Central memory CD8-positive, alpha-beta T cell (primary cell): ENCODE measurements at places on chromosomes 6 and 20.

DNA sequence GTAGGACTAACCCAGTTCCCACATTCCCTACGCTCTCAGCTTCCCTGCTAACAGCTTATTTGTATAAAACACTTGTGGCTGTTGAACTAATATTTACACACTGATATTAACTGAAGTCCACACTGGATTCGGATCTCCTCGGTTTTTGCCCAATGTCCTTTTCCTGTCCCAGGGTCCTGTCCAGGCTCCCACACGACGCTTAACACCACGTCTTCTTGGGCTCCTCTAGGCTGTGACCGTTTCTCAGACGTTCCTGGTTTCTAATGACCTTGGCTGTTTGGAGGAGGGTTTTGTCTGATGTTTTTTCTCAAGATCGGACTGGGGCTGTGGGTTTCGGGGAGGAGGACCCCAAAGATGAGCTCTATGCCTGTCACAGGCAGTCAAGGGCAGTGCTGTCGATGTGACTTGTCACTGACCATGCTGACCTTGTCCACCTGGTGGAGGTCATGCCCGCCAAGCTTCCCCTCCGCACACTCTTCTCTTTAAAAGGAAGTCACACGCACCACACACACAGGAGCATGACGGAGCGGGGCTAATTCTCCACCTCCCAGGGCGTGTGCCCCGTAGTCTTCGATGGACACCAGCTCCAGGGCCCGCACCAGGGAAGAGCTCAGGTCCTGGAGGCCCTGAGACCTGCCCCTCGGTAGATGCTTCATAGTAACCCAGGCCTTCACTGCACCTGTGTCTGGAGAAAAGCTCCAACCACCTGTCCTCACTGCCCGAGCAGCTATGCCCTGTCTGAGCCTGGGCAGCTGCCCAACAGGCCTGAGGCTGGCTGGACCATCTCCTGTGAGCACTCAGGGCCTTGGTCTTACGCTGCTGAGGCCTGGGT lies 72.0 kb downstream of the TTLL2 start:
- H3K4me1 ChIP-seq = no peaks in the 10 kb centered on the region
- H3K4me3 ChIP-seq = no peak overlapping the region
- DNase-seq = no peak
- H3K27ac ChIP-seq = no peak overlapping the region
- H3K27me3 ChIP-seq = peaks cover 27% of the 10 kb centered on the region
- H3K36me3 ChIP-seq = peaks cover 7% of the 10 kb centered on the region

- DNase-seq = no peak
- H3K36me3 ChIP-seq = no peaks in the 10 kb centered on the region
- H3K4me3 ChIP-seq = no peak overlapping the region
- no peaks in the 10 kb centered on the region for H3K27me3 ChIP-seq
Measured at GRCh38 chr6:169895926-169896761, 144.7 kb downstream of the ERMARD start.

DNA sequence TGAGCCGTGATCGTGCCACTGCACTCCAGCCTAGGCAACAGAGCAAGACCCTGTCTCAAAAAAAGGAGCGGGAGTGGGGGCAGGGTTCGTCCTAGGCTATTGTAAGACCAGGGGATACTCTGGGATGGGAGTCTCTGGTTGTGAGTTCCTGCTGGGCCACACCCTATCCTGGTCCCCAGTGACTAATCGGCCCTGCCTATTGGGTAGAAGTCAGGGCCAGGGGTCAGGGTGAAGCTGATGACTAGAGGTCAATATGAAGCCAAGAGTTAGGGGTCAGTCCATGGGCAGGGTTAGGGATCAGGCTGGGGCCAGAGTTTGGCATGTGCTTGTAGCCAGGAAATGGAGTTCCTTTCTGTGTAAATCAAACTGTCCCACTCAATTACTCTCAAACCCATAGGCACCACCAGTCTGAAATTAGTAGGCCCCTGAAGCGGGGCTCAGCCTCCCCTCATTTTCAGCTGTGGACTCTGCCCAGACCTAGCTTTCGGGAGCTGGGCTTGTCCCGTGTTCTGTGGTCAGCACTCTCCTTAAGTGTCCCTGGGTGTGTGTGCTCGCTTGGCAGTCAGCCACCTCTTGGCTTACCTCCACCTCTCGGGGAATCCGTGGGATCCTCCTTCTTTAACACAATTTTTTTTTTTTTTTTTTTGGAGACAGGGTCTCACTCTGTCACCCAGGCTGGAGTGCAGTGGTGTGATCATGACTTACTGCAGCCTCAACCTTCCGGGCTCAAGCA lies 1.8 kb downstream of the HSPA12B start:
- no peak overlapping the region for H3K27ac ChIP-seq
- H3K27me3 ChIP-seq = peaks cover 42% of the 10 kb centered on the region
- H3K4me1 ChIP-seq = no peaks in the 10 kb centered on the region
- no peak overlapping the region for H3K4me3 ChIP-seq

- H3K4me1 ChIP-seq = no peaks in the 10 kb centered on the region
- no peak overlapping the region for H3K4me3 ChIP-seq
- no peaks in the 10 kb centered on the region for H3K27me3 ChIP-seq
- DNase-seq = no peak
Measured at GRCh38 chr6:169778646-169779045, 27.2 kb downstream of the ERMARD start.

DNA sequence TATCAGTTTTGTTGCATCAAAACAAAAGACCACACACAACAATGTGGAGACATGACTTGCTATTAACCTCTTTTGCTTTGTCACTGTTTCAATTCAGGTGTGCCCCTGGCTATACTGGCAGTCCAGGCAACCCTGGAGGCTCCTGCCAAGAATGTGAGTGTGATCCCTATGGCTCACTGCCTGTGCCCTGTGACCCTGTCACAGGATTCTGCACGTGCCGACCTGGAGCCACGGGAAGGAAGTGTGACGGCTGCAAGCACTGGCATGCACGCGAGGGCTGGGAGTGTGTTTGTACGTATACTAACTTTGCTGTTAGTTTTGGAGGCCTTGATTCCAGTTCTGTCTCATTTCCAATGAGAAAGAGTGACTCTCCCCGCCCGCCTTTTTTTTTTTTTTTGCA lies 356.9 kb downstream of the ARHGAP18 start:
- peaks cover 16% of the 10 kb centered on the region for H3K27me3 ChIP-seq
- peaks cover 1% of the 10 kb centered on the region for H3K36me3 ChIP-seq
- H3K27ac ChIP-seq = no peak overlapping the region

DNA sequence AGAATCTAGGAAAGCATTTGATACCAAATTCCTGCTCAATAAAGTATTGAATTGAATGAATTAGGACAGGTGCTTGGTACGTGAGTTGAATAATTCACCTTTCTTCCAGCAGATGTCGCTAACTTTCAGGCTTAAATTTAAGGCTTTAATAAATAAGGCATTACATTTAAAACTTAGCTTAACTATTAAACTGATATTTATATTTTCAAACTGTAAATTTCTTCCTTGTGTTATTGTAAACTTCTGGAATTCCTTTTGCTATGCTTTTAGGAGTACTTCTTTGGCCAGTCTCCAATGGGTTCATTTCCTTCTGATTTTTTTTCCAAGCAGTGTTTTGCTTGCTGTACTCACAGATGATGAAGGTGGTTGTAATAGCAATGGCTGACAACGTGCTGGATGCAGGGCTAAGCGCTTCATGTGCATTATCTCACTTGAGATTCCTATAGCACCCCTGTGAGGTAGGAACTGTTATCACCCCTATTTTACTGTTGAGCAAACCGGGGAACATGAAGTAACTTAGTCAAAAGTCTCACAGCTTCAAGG lies 71.3 kb upstream of the SLC2A12 start:
- no peaks in the 10 kb centered on the region for H3K36me3 ChIP-seq
- H3K4me1 ChIP-seq = no peaks in the 10 kb centered on the region
- H3K27me3 ChIP-seq = peaks cover 9% of the 10 kb centered on the region
- H3K4me3 ChIP-seq = no peak overlapping the region
- no peak overlapping the region for H3K27ac ChIP-seq

DNA sequence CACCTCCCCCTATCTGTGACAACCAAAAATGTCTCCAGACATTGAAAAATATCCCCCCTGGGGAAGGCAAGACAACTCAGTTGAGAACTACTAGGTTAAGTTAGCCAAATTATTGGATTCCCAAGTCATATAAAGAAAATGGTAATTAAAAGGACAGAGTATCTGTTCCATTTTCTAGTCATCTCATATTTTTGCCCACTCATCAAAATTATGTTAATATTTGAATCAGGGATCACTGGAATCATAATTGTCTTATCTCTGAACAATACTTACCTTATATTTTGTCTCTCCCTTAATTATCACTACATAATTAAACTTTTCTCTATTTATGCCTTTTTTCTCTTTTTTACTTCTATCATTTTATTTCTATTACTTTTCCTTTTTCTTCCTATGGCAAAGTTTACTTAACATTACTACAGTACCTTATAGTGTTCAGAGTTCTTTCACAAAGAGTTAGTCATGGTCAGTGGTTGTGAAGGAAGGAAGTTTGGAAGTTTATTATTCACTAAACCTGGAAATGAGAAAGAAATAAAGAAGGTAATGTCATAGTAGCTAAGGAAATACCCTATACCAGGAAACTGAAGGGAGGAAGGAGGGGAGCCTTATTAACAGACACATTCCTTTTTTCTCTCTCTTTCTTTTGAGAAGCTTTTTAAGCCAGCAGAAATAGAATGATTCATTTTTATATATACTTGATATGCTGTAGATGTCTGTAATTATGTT lies 332.9 kb downstream of the COL12A1 start:
- H3K27me3 ChIP-seq = no peaks in the 10 kb centered on the region
- H3K27ac ChIP-seq = no peak overlapping the region
- DNase-seq = no peak
- no peaks in the 10 kb centered on the region for H3K36me3 ChIP-seq
- no peak overlapping the region for H3K4me3 ChIP-seq

- H3K4me3 ChIP-seq = no peak overlapping the region
- no peaks in the 10 kb centered on the region for H3K36me3 ChIP-seq
- DNase-seq = no peak
Measured at GRCh38 chr6:134073161-134073560, 20.7 kb upstream of the SLC2A12 start.

- no peaks in the 10 kb centered on the region for H3K36me3 ChIP-seq
- no peaks in the 10 kb centered on the region for H3K27me3 ChIP-seq
- no peak overlapping the region for H3K4me3 ChIP-seq
Measured at GRCh38 chr6:56765494-56765893, 122.8 kb upstream of the DST start.

GRCh38 chr20:41989935-41990635 lies 371.9 kb upstream of the CHD6 start:
- no peaks in the 10 kb centered on the region for H3K4me1 ChIP-seq
- no peaks in the 10 kb centered on the region for H3K27me3 ChIP-seq
- H3K4me3 ChIP-seq = no peak overlapping the region
- DNase-seq = no peak
- no peaks in the 10 kb centered on the region for H3K36me3 ChIP-seq
- H3K27ac ChIP-seq = no peak overlapping the region

DNA sequence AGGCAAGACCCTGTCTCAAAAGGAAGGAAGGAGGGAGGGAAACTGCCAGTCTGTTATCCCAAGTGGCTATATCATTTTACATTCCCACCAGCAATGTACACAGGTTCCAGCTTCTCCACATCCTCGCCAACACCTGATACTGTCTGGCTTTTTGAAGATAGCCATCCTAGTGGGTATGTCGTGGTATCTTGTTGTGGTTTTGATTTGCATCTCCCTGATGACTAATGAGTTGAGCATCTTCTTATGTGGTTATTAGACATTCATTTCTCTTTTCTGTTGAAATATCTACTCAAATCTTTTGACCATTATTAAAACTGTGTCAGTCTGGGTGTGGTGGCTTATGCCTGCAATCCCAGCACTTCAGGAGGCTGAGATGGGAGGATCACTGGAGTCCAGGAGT lies 47.9 kb upstream of the ARID1B start:
- H3K27ac ChIP-seq = no peak overlapping the region
- DNase-seq = no peak
- no peaks in the 10 kb centered on the region for H3K4me1 ChIP-seq
- no peaks in the 10 kb centered on the region for H3K36me3 ChIP-seq
- H3K4me3 ChIP-seq = no peak overlapping the region

DNA sequence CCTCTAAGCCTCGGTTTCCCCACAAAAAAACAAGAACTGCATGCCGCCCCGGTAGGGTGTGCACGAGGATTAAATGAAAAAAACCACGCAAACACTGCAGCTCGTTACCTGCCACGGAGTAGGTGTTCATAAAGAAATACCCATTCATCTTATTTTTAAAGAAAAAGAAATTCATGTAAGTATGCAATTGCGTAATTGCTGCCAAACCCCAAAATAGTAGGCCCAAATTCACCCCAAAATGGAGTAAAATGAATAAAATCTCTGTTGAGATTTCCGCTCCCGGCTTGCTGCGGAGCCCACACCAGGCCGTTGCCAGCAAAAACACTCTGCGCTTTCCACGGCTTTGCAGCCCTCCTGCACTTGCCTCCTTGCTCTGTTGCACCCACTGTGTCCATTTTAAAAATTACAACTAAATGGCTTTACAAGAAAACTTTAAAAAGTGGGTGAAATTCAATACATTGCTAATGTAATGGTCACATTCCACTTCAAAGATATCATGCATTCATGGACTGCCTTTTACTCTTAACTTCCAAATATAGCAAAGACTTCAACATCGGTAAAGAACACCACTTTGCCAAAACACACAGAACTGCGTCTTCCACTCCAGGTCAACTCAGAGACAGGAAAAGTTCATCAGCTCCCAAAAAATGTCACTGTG lies 125.0 kb downstream of the ZMYND8 start:
- no peak overlapping the region for H3K4me3 ChIP-seq
- peaks cover 59% of the 10 kb centered on the region for H3K36me3 ChIP-seq
- no peaks in the 10 kb centered on the region for H3K4me1 ChIP-seq
- no peaks in the 10 kb centered on the region for H3K27me3 ChIP-seq
- no peak for DNase-seq

DNA sequence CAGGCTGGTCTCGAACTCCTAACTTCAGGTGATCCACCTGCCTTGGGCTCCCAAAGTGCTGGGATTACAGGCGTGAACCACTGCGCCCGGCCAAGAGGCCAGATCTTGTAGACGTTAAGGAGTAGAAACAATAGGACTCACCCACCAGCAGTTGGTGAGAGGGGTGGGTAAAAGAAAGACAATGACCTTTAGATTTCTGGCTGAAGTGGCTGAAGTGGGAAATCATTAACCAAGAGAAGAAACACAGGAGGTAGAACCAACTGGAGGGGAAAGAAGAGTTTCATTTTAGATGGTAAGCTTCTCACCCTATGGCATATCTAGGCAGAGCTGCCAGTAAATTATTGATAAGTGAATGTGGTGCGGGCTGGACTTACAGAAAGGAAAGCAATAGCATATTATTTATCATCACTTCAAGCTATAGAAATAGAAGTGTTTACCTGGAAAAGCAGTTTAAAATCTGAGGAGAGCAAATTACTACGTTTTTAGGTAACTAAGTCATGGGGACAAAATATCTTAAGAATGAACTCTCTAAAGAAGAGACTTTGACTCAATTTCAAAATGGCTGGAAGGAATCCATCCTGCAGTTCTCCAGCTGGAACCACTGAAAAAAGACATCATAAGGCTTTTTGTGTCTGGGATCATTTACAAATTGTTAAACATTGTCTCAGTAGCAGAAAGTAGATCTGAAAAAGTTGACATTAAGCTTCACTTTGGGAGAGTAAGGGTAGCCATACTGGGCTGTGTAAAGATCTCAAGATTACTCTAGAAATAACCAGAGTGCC lies 109.6 kb downstream of the ALDH8A1 start:
- H3K4me3 ChIP-seq = no peak overlapping the region
- H3K36me3 ChIP-seq = peaks cover 2% of the 10 kb centered on the region
- no peaks in the 10 kb centered on the region for H3K4me1 ChIP-seq
- H3K27ac ChIP-seq = no peak overlapping the region

GRCh38 chr20:63106765-63107448 lies 100.1 kb upstream of the BHLHE23 start:
- H3K36me3 ChIP-seq = peaks cover 15% of the 10 kb centered on the region
- DNase-seq = no peak
- peaks cover under 1% of the 10 kb centered on the region for H3K4me1 ChIP-seq
- H3K4me3 ChIP-seq = no peak overlapping the region
- peaks cover 2% of the 10 kb centered on the region for H3K27me3 ChIP-seq
